Urinary bladder (tissue), 4 donors: ENCODE measurements at places on chromosomes 7 and 10. TPM values are rescaled to one million over a fixed set of nuclear protein-coding genes. Genes with fewer than 3 reads are reported as not detected.

GRCh38 chr10:116742367-116743265 is at the start of gene HSPA12A:
Gene HSPA12A (minus strand): TSS chr10:116742566. CDS start chr10:116742469, 97 bp downstream.
- DNase-seq: no peak

DNA sequence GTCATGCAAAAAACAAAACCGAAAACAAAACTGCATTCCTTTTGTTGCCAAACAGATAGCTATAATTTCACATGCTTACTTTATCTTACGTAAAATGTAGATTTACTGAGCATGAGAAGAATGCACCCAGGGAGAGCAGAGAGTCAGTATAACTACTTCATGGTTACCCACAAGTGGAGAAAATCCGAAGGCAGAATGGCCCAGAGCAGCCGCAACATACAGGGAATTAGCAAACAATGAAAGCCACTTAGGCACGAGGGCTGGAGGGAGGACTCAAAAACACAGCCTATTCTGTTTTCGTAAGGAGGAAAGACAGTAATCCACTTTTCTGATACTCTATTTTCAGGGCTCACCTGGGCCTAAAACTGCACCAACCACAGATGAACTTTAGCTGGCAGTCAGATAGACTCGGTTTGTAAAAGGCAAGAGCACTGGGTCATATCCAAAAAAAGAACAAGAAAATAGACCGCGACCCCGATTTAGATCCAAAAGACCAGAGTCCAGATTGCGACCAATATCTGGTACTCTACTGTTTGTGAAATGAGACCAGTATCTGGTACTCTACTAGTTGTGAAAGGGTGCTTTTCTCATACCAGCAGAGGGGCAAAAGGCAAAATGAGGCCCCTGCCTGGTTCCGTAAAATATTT is 1.3 kb downstream of the ITPRIP start:
- DNase-seq: no peak

- DNase-seq: no peak
Observed at GRCh38 chr7:74535951-74536356, 82.2 kb downstream of the GTF2IRD1 start.

DNA sequence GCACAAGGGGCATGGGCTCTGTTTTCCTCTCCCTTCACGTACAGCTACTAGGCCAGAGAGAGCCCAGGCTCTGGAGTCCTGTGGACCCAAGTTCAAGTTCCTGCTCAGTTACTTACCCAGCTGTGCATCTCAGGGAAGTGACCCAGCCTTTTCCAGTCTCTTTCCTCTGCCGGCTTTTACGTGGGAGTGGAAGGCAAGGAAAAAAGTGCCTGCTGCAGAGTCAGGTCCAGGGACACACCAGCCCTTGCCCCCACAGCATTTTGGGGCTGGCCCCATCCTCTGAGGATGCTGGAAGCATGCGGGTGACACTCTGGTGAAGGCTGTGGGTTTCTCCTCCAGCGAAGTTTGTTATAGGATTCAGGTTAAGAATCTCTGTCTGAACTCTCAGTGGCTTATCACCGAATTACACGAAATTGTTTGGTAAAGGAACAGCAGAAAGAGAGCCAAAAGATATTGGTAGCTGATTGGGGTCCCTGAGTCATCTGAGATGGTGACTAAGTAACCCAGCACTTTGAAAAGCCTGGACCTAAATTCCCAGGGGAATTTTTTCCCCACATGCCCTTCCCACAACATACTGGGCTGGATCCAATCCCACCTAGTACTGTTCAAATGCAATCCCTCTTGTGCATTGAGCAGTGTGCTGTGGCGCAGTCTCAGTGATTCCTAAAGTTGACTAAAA is 424.3 kb downstream of the RPS24 start:
- no peak for DNase-seq

- no peak for DNase-seq
Observed at GRCh38 chr10:45180946-45181875, 134.2 kb downstream of the OR13A1 start.

DNA sequence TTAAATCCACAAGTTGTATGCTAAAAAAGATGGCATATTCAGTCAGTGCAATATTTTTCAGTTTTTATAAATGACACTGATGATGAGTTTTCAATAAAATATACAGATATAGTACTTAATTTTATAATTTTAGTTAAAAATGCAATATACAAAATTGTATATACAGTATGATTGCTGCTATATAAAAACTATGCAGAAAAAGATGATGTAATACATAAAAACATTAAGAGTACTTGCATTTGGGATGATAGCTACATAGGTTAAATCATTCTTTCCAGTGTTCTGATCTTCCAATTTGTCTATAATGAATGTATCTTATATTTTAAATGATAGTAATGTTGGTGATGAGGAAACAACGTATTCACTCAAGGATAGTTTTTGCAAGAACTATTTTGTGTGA is 92.0 kb upstream of the RPA3 start:
- no peak for DNase-seq

DNA sequence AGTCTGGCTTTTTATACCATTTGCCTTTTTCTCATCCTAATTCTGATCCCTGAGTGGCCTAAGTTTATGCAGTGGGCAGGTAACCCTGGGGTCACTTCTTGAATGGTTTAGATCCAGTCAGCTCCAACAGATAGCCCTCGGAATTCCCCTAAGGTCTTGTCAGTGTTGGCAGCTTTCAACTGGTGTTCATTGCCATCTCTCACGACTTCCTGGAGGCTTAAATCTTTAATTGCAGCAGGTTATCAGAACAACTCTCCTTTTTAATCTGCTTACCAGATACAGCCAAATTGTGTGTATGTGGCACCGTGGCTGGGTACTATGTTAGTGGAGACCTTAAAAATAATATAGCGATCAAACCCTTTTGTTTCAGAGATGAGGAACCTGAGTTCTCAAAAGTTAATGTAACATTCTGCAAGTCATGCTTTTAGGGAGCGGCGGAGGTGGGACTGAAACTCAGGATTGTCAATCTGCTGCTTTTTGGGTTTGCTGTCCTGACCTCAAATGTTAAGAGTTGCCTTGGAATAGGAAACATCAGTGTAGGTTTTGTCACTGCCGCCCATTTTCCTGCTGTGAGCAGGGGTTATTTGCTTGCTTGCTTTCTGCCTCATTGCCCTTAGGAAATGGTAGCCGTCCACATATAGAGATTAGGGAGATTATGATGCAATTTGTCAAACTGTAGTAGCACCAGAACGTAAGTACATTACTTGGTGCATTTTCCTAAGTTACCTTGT is 818 bp downstream of the DLD start:
- no peak for DNase-seq

- peak; percentile 87 for DNase-seq
Observed at GRCh38 chr10:11757454-11757820, 15.3 kb downstream of the ECHDC3 start.

DNA sequence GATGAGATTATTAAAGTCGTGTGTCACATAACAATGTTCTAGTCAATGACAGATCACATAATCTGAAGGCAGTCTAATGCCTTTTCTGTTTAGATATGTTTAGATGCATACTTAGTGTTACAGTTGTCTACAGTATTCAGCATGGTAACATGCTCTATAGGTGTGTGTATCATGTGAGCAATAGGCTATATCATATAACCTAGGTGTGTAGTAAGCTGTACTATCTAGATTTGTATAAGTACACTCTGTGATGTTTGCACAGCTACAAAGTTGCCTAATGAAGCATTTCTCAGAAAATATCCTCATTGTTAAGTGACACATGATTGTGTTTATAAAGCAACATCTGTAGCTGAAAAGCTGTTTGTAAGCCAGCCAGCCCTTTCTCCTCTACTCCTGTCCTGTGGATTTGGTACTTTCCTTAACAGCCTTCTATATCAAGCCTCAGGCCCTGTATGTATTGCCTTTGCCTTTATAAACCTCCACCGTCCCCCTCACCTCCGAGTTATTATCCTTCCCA is 6.3 kb downstream of the HECTD2 start:
- no peak for DNase-seq

DNA sequence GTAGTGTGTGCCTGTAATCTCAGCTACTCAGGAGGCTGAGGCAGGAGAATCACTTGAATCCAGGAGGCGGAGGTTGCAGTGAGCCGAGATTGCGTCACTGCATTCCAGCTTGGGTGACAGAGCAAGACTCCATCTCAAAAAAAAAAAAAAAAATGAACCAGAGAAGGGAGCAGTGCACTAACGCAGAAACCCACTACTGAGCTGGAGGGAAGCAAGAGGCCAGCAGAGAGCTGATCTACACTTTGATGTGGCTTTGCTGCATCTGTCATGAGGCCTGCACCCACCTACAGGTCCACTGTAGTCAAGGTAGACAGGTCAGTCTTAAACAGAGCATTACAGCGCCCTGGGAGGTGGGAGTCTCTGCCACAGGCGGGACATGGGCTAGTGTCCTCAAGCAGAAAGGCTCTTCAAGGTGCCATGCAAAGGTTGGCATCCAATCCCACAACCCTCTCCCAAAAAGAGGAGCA is 30.0 kb downstream of the MAT1A start:
- no peak for DNase-seq

GRCh38 chr7:75815418-75816064 is 1.9 kb upstream of the CCL24 start:
- no peak for DNase-seq

GRCh38 chr10:121734589-121735045 is 136.4 kb upstream of the FGFR2 start:
- no peak for DNase-seq

DNA sequence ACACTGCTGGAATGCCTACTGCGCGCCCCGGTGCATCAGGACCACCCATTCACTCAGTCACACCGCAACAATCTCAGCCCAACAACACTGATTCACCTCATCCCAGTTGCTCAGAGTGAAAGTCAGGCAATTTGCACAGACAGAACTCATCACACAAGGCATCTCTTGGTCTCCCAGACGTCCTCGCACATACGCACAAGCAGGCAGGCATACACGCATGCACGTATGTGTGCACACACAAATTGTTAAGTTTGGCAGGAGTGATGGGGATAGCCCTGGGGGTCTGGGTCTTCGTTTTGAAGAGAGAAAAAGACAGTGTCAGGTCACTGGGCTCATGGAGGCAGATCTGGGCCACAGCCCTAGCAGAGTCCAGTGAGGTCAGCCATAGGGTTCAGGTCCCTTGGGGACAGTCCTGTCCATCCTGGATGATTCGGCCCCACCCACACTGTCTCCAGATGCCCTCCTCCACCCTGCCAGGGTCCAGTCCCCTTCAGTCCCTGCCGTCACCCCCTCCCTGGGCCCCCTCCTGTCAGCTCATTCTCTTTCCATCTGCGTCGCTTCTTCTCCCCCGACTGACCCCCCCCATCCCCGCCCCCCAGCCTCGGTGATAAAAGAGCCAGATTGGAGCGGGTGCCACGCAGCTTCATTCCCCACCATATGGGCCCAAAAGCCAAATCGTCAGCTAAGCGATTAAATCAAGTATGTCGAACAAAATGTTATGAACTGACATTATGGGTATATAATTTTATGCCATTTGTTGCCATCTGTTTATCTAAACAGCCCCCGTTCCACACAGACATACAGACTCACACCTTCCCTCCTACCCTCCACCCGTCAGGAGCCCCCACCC is 48.5 kb upstream of the SLF2 start:
- no peak for DNase-seq

Gene MTG1
- total RNA-seq: 32.0 TPM

Gene DNAJB12
- total RNA-seq: 21.9 TPM

Gene FEZF1
- not detected for total RNA-seq
